PC-9 (cell line): ENCODE measurements at places on chromosomes 7 and 10. TPM values are rescaled to one million over a fixed set of nuclear protein-coding genes. Genes with fewer than 3 reads are reported as not detected.
A peak's percentile ranks its signal among the peaks of the same experiment; 100 is the strongest.

DNA sequence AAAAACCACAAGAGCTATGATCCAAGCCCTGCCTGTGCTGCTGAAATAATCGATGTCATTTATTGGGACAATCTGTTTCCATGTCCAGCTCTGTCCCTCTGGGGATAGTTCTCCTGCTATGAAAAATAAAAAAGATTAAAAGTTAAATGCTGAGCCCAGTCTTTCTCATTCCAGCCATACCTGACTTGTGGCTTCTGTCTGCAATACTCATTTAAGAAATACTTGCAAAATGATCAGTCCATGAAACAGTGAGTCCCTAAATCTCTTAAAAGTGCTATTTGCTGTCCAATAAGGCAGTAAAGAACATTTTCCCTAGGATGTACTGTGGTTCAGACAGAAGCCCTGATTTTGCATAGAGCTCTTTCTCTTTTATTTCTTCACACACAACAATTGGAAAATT, 91.7 kb downstream of the SLC16A9 start:
- H3K4me3 ChIP-seq = no peak overlapping the region
- H3K4me1 ChIP-seq = no peaks in the 10 kb centered on the region
- no peak for DNase-seq
- H3K36me3 ChIP-seq = no peaks in the 10 kb centered on the region
- H3K27me3 ChIP-seq = no peaks in the 10 kb centered on the region
- H3K27ac ChIP-seq = no peak overlapping the region

The CYP17A1 gene
- total RNA-seq = not detected in 2 replicates

GRCh38 chr10:110893559-110894179, 21.9 kb downstream of the PDCD4 start:
- H3K4me3 ChIP-seq = no peak overlapping the region
- peaks cover 17% of the 10 kb centered on the region; the same call in 1 of the 2 replicates for H3K36me3 ChIP-seq
- H3K4me1 ChIP-seq = no peaks in the 10 kb centered on the region
- H3K27ac ChIP-seq = no peak overlapping the region
- H3K27me3 ChIP-seq = no peaks in the 10 kb centered on the region

- H3K27ac ChIP-seq = no peak overlapping the region
- no peak for DNase-seq
- H3K4me3 ChIP-seq = no peak overlapping the region
- no peaks in the 10 kb centered on the region for H3K4me1 ChIP-seq
Observed at GRCh38 chr10:86305521-86305920, 61.1 kb downstream of the GRID1 start.

GRCh38 chr7:131511774-131512535, 44.5 kb downstream of the PODXL start:
- no peak for DNase-seq
- peaks cover 30% of the 10 kb centered on the region for H3K4me1 ChIP-seq
- no peaks in the 10 kb centered on the region for H3K27me3 ChIP-seq
- H3K27ac ChIP-seq = no peak overlapping the region

- no peaks in the 10 kb centered on the region for H3K27me3 ChIP-seq
- DNase-seq = no peak
- no peaks in the 10 kb centered on the region for H3K4me1 ChIP-seq
- H3K27ac ChIP-seq = no peak overlapping the region
- no peaks in the 10 kb centered on the region for H3K36me3 ChIP-seq
Observed at GRCh38 chr7:65809259-65809981, 63.5 kb upstream of the VKORC1L1 start.

DNA sequence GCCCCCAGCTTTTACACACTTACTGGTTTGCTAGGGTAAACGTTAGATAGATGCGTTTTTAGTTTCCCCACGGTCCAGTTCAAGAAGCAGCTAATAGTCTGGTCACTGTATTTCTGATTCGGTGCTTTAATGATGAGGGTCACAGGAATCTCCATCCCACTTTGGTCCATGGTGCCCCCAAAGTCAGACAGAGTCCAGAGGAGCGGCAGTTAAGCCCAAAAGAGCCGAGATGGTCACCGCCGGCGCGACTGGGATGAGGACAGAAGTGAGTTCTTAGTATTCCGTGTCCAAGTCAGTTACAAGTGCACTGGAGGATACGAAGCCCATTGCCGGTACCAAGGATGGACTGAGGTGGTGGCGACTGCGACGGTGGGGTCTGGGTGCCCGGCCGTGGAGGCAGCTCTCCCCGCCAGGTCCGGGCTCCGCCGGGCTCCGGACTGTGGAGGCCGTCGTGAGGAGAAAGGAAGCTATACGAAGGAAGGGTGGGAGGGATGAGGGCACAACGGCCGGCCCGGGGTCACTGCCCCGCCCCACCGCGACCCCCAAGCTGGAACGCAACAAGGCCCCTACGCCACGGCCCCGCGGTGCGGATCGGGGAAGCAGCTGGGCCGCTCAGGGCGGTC, 663 bp downstream of the HERPUD2 start:
- H3K4me3 ChIP-seq = peak overlapping the region; percentile 96
- peaks cover 61% of the 10 kb centered on the region for H3K4me1 ChIP-seq
- no peak for DNase-seq
- no peaks in the 10 kb centered on the region for H3K27me3 ChIP-seq
- 0 out of 2 replicates have a peak, but pooled peaks cover 6% of the 10 kb centered on the region for H3K36me3 ChIP-seq

DNA sequence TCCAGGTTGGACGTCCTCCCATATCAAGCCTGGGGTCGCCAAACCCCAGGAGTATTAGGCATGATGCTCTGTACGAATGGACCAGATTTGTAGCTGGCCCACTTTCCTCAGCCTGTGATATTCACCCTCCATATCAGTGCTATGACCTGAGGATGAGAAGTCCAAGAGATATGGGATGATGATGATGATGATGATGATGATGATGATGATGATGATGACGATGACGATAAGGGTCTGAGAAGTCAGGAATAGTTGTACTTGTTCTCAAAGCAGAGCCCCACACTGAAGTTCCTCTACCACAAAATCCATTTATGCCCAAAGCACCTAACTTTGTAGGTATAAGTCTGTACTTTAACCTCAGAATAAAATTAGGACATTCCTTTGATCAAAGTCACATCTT, 50.7 kb downstream of the AMPH start:
- no peak for DNase-seq
- H3K27ac ChIP-seq = no peak overlapping the region
- H3K27me3 ChIP-seq = peaks cover 32% of the 10 kb centered on the region
- H3K4me1 ChIP-seq = no peaks in the 10 kb centered on the region
- no peaks in the 10 kb centered on the region for H3K36me3 ChIP-seq

- H3K4me1 ChIP-seq = no peaks in the 10 kb centered on the region
- no peak overlapping the region for H3K4me3 ChIP-seq
- no peaks in the 10 kb centered on the region for H3K36me3 ChIP-seq
- DNase-seq = no peak
- H3K27ac ChIP-seq = no peak overlapping the region
- H3K27me3 ChIP-seq = no peaks in the 10 kb centered on the region
Observed at GRCh38 chr10:35434533-35434932, 98.2 kb downstream of the CCNY start.

DNA sequence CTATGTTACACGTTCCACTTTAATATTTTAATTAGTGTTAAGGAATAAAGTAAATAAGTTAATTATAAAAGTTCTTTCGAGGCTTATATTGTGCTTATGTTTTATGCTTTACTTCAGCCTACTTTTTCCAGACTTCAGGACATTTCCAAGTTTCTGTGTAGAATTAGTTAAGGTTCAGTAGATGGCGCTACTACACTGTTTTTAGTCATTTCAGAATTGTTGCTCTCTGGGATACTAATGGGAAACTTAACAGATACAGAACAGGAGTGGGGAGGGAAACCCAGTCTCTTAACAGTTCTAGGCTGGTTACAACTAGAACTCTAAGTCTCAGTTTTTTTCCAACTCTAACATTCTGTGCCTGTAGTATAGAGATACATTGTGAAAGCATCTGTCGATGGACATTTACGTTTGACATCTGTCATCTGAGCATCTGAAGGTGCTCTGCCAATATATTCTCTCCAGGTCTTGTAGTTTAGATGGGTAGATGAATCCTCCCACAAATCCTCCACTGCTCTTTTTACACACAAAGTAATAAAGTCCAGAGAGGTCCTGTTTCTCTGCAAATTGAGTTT, 56.8 kb upstream of the FAM171A1 start:
- no peaks in the 10 kb centered on the region for H3K36me3 ChIP-seq
- no peak overlapping the region for H3K4me3 ChIP-seq
- H3K4me1 ChIP-seq = no peaks in the 10 kb centered on the region

DNA sequence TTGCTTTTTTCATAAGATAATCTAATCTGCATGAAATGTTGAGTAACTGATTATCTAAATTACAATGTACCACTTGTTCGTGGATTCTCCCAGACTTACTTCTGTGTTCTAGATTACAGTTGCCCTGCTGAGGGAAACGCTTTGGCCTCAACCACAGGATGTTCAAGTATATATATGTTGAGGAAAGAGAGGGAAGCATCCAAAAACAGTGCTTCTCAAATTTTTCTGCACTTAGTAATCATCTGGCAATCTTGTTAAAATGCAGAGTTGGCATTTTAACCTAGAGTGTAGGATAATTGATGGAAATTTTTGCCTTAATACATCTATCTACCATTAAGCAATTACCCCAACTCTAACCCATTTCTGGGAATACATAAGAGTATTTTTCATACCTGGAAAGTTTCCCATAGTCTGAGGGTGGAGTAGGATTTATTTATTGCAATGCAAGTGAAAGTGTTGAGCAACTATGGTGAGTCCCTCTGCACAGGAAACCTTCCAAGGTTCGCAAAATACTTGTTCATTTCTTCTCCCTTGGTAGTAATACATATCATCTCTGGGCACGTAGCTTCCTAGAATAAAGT, 59.6 kb upstream of the C1GALT1 start:
- no peak overlapping the region for H3K27ac ChIP-seq
- H3K4me3 ChIP-seq = no peak overlapping the region
- no peaks in the 10 kb centered on the region for H3K4me1 ChIP-seq
- DNase-seq = no peak
- no peaks in the 10 kb centered on the region for H3K27me3 ChIP-seq

DNA sequence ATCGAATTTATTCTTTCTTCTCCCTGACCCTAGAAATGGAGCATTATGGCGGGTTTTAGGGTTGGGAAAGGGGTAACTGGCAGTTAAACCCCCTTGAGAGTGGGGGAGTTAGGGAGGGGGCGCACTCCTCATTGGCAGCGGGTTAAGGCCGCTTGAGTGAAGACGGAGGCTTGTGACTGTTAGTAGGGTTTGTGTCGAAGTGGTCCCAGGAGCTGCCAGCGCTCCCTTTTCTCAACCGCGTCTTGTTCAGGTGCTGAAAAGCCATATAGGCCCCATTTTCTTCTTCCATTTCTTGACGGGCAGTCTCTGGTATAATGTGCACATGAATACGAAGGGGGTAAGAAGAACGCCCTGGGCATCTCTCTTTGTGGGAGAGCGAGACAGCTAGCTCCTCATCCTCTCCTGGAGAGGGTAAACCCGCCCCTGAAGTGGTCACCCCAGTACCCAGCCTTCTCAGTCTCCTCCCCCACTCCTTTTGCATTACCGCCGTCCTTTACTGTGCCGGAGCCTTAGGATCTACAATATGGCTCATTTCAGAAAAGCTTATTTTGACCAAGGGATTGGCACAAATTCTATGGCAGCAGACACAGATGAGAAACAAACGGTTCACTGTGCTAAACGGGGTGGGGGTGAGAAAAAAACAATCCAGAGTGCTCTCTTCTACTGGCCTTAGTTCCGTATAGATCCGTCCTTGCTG, 836 bp downstream of the KMT2E start:
- H3K4me1 ChIP-seq = peaks cover 54% of the 10 kb centered on the region
- H3K27me3 ChIP-seq = no peaks in the 10 kb centered on the region
- peak overlapping the region; percentile 98 for H3K27ac ChIP-seq
- H3K36me3 ChIP-seq = no peaks in the 10 kb centered on the region; the same call in 1 of the 2 replicates
- peak overlapping the region; percentile 95 for H3K4me3 ChIP-seq
- DNase-seq = peak; percentile 38

The KCNMA1 gene
- total RNA-seq = 0.68 and 0.70 TPM in 2 replicates

The PIK3AP1 gene
- 1.1 and 1.7 TPM in 2 replicates for total RNA-seq

GRCh38 chr7:110973196-110973990, 117.5 kb upstream of the LRRN3 start:
- H3K27me3 ChIP-seq = no peaks in the 10 kb centered on the region
- H3K4me3 ChIP-seq = no peak overlapping the region
- H3K27ac ChIP-seq = no peak overlapping the region
- no peaks in the 10 kb centered on the region for H3K36me3 ChIP-seq
- DNase-seq = no peak
